ENCODE measurements at places on chromosomes 6 and 20.

GRCh38 chr20:37356387-37356786 is 10.4 kb downstream of the SRC start:
- peak; percentile 90 for DNase-seq

GRCh38 chr6:169406034-169406433 is 152.4 kb upstream of the THBS2 start:
- DNase-seq, result no peak

DNA sequence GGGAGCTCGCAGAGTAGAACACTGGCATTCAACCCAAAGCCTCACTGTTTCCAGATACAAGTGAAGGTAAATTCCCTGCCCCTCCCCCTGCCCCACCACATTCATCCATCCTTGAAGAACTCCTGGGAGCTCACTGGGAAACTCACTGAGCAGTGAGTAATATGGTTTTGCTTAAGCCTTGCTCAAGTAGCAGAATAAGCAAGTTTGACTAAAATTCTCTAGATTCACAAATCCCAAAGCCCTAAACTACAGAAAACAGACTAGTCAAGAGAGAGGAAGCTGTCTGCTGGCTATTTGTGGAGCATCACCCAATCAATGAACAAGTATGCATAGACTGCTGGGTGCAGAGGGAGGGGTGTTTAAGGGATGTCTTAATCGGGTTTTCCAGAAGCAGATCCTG is 82.1 kb downstream of the UNC5CL start:
- no peak for DNase-seq

- DNase-seq, result no peak
Measured at GRCh38 chr6:1991332-1991878, 254.0 kb downstream of the GMDS start.

GRCh38 chr6:127630800-127631199 is 53.8 kb downstream of the C6orf58 start:
- no peak for DNase-seq

DNA sequence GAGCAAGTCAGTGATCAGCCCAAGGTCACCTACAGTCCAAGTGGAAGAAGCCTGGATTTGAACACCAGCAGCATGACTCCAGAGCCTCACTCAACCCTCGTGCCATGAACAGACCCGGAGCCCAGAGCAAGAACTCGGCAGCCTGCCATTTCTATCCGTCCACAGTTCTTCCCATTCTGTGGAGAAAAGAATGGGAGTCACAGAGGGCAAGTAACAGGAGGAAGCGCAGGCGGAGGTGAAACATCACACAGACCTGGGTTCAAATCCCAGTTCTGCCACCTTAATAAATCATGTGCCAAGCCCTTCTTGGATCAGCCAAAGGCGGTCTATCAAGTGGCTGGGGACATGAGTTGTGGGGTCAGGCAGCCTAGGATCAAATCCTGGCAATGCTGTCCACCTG is 4.3 kb downstream of the PREX1 start:
- DNase-seq, result no peak

- DNase-seq, result no peak
Measured at GRCh38 chr20:23514848-23515247, 23.9 kb downstream of the CST8 start.

DNA sequence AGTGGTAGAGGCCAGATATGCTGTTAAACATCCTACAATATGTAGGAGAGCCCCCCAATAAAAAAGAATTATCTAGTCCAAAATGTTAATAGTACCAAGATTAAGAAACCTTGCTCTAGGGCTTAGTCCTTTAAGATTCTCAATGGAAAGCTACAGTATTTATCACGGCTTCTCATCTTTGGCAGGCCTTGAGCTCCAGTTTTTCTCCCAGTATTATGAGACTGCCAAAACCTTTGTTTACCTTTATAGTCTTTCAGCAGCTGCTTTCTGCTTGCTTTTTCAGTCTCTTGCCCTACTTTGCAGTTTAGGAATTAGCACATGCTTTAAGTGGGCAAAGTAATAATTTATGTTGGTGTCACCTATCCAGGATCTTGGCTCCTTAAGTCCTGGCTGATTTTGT is 59.7 kb downstream of the NHLRC1 start:
- DNase-seq, result no peak

GRCh38 chr6:165858586-165858985 is 195.5 kb upstream of the PDE10A start:
- DNase-seq, result no peak

- DNase-seq, result no peak
Measured at GRCh38 chr6:142627474-142627873, 317.5 kb downstream of the HIVEP2 start.

DNA sequence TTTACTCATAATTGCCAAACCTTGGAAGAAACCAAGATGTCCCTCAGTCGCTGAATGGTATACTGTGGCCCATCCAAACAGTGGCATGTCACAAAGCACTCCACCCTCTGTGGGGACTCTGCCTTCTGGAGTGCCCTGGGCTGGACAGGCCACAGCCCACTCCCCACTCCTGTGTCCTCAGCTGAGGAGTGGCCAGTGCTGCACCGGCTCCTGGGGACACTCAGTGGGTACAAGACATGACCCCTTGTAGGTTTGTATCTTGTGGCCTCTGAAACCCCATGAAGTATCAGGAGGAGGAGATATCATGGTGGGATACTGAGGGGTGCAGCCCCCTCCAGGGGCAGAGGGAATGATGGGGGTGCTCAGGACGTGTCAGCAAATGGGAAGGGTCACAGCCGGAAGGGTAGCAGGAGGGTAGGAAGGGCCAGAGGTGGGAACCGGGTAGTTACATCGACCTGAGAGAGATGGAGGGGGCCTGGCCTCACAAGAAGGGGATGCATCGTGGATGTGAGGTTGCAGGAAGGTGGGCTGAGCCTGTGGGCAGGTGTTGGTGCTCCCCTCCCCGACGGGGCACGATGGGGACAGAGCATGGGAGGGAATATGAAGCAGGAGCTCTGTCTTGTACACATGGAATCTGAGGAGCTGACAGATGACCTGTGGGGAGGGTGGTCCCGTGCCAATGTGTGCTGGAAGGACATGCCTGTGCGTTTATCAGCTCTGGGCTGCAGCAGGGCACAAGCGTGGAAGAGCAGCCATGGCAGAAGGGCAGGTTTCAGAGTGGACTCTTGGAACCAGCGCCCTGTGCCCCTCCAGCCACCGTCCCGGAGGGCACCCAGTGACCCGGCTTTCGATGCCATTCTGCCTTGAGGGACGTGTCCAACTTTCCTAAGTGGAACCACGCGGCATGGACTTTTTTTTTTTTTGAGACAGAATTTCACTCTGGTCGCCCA is 11.9 kb upstream of the HELZ2 start:
- DNase-seq, result no peak

- no peak for DNase-seq
Measured at GRCh38 chr20:52012079-52012478, 179.5 kb downstream of the ZFP64 start.

DNA sequence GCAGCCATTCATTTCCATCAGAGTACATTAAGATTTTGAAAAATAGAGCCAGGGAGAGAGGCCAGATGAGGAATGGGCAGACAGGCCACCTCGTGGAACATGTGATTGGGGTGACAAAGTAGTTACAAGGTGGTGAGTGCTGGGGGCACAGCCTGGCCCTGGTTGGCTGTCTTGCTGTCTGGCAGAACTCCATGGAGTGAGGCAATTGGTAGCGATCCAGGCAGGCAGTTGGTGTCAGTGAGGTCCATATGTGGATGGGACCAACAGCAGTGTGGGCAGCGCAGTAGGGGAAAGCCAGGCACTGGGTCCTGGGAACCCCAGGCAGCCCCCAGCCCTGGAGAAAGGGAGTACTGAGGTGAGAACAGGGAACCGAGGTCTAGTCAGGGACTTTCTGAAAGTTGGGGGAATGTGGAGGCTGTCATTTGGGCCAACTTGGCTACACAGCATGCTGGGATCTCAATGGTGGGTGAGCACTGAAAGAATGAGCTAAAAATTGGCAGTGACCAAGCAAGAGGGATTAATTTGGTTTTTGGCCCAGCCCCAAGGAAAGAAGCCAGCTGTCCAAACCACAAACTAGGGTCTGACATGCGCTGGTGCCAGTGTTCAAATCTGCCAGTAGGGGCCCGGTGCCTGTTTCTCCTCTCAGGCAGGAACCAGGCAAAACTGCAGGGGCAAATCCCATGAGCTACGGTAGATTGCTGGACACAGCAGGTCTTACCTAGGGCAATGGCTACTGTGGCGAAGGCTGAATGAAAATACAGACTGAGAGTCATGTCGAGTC is 61.4 kb upstream of the E2F3 start:
- DNase-seq, result no peak

- no peak for DNase-seq
Measured at GRCh38 chr20:32004963-32005362, 5.3 kb upstream of the CCM2L start.

GRCh38 chr6:147936703-147937470 is 405.8 kb upstream of the SASH1 start:
- no peak for DNase-seq

GRCh38 chr6:134303891-134304290 is 14.0 kb downstream of the SGK1 start:
- no peak for DNase-seq

DNA sequence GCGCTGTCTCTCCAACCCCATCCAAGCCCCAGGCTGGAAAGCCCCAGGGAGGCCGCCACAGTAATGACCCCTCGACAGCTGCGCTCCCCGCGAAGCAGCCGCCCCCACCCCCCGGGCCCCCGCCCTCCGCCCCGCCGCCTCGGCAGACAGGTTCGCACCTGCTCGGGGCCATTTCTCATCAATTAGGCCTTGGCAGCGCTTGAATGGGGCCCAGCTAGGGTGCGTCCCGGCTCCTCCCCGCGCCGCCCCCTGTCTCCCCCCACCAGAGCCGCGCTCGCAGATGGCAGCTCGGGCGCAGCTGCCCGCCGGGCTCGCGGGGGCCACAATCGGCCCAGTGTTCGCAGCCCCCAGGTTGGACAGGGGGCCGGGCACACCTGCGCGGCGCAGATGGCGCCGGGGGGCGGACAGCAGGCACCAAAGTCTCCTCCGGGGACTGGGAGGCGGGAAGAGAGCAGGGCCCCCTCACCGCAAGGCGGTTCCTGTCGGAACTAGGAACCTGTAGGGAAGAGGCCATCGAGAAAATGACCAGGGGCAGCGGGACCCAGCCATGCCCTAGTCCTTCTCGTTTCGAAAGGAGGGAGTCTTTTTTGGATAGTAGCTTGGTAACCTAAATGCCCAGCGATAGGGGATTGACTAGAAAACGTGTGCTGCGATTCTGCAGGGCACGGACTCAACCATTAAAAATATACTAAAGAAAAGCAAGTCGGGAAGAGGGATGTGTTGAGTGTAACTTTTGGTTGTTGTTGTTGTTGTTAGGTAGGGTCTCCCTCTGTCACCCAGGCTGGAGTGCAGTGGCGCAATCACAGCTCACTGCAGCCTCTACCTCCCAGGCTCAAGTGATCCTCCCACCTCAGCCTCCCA is 83.2 kb upstream of the EYA2 start:
- DNase-seq, result no peak

DNA sequence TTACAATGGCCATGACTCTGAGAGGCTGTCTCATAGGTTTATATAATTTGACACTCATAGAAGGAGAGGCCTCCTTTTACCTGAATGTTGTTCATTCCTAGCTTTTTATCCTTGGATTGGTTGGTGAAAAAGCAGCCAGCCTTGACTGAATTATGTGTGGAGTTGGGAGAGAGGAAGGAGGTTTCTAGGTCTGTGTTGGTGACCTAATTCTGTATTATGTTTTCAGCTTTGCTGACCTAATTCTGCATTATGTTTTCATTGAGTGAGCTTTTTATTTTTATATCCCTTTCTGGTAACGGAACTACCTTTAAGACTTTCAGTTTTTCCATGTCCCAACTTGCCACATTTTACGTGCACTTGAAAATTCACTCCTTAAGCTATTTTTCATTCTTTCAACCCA is 59.1 kb upstream of the RNF144B start:
- DNase-seq, result no peak

GRCh38 chr6:15352845-15353244 is 107.0 kb downstream of the JARID2 start:
- DNase-seq, result no peak

All from HL-60 (cell line).